ENCODE measurements at places on chromosomes 6 and 20. TPM values are rescaled to one million over a fixed set of nuclear protein-coding genes. Genes with fewer than 3 reads are reported as not detected.

GRCh38 chr6:31412506-31412905 lies 9.1 kb downstream of the MICA start:
- H3K4me1 ChIP-seq: peaks cover 23% of the 10 kb centered on the region
- no peaks in the 10 kb centered on the region for H3K27me3 ChIP-seq
- no peak overlapping the region for H3K4me3 ChIP-seq
- no peak for DNase-seq

- peaks cover 10% of the 10 kb centered on the region for H3K27me3 ChIP-seq
- H3K36me3 ChIP-seq: no peaks in the 10 kb centered on the region
- no peak overlapping the region for H3K27ac ChIP-seq
- no peaks in the 10 kb centered on the region for H3K4me1 ChIP-seq
Measured at GRCh38 chr20:57161478-57162361, 104.7 kb downstream of the BMP7 start.

SYTL3 gene
- total RNA-seq: 246 TPM

RIPPLY2 gene
- total RNA-seq: not detected

HRH3 gene
- total RNA-seq: not detected

MYLK4 gene
- total RNA-seq: 0.33 TPM

PAX1 gene
- total RNA-seq: not detected

- DNase-seq: no peak
- H3K27ac ChIP-seq: no peak overlapping the region
Measured at GRCh38 chr6:82131441-82131840, 116.1 kb downstream of the IBTK start.

DNA sequence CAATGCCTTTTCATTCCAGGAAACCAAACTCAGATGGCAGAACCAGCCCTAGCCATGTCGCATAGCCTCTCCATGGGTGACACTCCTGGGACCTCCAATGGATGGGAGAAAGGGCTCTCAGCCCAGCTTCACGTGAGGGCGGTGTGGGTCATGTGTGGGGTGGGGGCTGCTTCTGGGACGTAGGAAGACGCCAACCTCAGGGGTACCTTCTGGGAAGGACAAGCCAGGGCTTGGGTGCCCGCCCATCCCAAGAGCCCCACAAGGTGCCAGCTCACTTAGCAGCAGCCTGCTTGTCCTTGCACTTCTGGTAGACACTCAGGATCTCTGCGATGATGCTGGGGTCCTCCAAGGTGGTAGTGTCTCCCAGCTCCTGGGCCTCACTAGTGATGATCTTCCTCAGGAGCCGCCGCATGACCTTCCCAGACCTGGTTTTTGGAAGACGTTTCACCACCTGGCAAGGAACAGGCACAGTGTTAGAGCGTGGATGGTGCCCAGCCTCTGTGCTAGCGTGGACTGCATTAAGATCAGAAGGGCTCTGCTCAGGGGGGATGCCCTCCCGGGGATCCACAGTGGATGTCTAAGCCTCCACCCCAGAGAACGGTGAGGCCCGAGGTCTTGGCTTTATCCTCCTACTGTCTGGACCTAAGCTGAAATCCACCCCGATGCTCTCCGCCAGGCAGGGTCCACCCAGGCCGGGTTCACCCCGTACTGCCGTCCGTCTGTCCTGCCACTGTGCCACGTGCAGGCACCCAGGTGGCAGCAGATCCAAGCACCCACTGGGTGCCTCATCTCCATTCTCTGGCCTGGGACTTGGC lies 15.1 kb upstream of the APMAP start:
- H3K27me3 ChIP-seq: no peaks in the 10 kb centered on the region
- no peaks in the 10 kb centered on the region for H3K4me1 ChIP-seq
- no peak overlapping the region for H3K27ac ChIP-seq
- no peak overlapping the region for H3K4me3 ChIP-seq
- no peak for DNase-seq
- peaks cover 3% of the 10 kb centered on the region for H3K36me3 ChIP-seq

DNA sequence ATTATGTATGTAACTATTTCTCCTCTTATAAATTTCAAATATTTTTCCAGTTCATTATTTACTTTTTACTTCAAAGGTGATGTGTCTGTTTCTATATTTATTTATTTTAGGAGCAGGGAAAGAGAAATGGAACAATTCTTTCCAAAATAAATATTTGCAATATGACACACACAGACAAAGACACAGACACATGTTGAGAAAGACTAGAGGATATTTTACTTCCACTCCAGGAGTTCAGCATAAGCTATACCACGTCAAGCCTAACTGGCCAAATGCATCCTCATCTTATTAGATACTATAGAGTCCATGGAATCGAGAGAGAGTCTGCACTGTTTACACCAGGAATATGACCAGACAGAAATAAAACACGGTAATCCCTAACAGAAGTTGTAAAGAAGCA lies 13.3 kb downstream of the RALGAPA2 start:
- peaks cover 25% of the 10 kb centered on the region for H3K4me1 ChIP-seq
- H3K36me3 ChIP-seq: no peaks in the 10 kb centered on the region
- no peak for DNase-seq
- H3K4me3 ChIP-seq: no peak overlapping the region
- H3K27ac ChIP-seq: no peak overlapping the region

TUBB2A gene
- 1.7 TPM for total RNA-seq

- peaks cover 15% of the 10 kb centered on the region for H3K4me1 ChIP-seq
- peaks cover 12% of the 10 kb centered on the region for H3K36me3 ChIP-seq
- H3K4me3 ChIP-seq: no peak overlapping the region
- no peak for DNase-seq
- no peak overlapping the region for H3K27ac ChIP-seq
- H3K27me3 ChIP-seq: no peaks in the 10 kb centered on the region
Measured at GRCh38 chr20:20466341-20466879, 98.5 kb downstream of the INSM1 start.

GRCh38 chr6:86723729-86724128 lies 213.6 kb upstream of the HTR1E start:
- H3K4me1 ChIP-seq: no peaks in the 10 kb centered on the region
- H3K36me3 ChIP-seq: no peaks in the 10 kb centered on the region
- DNase-seq: no peak
- no peak overlapping the region for H3K4me3 ChIP-seq
- no peaks in the 10 kb centered on the region for H3K27me3 ChIP-seq

- no peaks in the 10 kb centered on the region for H3K36me3 ChIP-seq
- DNase-seq: no peak
- H3K4me1 ChIP-seq: no peaks in the 10 kb centered on the region
- H3K27ac ChIP-seq: no peak overlapping the region
Measured at GRCh38 chr6:150684714-150685459, 85.2 kb downstream of the PLEKHG1 start.

DNA sequence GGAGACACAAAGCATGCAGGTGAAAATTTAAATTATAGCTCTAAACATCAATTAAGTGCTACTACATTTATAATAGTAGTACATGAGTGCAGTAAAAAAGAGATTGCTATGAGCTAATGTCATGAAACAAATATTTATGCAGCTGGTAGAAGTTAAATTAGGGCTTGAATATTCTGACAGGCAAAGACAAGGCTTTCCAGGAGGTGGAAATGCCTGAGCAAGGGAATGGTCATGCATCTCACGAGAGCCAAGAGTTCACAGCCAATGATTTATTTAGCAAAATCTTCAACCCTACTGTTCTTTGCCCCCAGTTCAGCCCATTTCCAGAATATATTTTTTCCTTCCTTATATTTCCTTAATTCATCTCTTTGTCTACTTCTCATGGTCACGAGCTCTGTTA lies 128.9 kb downstream of the HIVEP2 start:
- H3K27me3 ChIP-seq: no peaks in the 10 kb centered on the region
- H3K27ac ChIP-seq: no peak overlapping the region
- peaks cover 9% of the 10 kb centered on the region for H3K36me3 ChIP-seq
- H3K4me1 ChIP-seq: peaks cover 70% of the 10 kb centered on the region
- DNase-seq: no peak
- H3K4me3 ChIP-seq: no peak overlapping the region

SRSF12 gene
- total RNA-seq: 0.17 TPM

GRCh38 chr6:134477991-134478635 lies 160.2 kb upstream of the SGK1 start:
- H3K36me3 ChIP-seq: no peaks in the 10 kb centered on the region
- no peak overlapping the region for H3K4me3 ChIP-seq
- no peak for DNase-seq
- peaks cover 5% of the 10 kb centered on the region for H3K27me3 ChIP-seq
- H3K27ac ChIP-seq: no peak overlapping the region

DPPA5 gene
- not detected for total RNA-seq

TRIM31 gene
- total RNA-seq: not detected

- peaks cover 15% of the 10 kb centered on the region for H3K4me1 ChIP-seq
- no peaks in the 10 kb centered on the region for H3K27me3 ChIP-seq
- no peak overlapping the region for H3K4me3 ChIP-seq
- H3K27ac ChIP-seq: no peak overlapping the region
- no peaks in the 10 kb centered on the region for H3K36me3 ChIP-seq
Measured at GRCh38 chr6:96469312-96469711, 52.3 kb upstream of the UFL1 start.

C6orf163 gene
- total RNA-seq: 4.2 TPM

- no peaks in the 10 kb centered on the region for H3K27me3 ChIP-seq
- H3K36me3 ChIP-seq: no peaks in the 10 kb centered on the region
- no peak for DNase-seq
- no peak overlapping the region for H3K27ac ChIP-seq
- H3K4me3 ChIP-seq: no peak overlapping the region
- H3K4me1 ChIP-seq: no peaks in the 10 kb centered on the region
Measured at GRCh38 chr20:7113577-7114466, 346.3 kb downstream of the BMP2 start.

DNA sequence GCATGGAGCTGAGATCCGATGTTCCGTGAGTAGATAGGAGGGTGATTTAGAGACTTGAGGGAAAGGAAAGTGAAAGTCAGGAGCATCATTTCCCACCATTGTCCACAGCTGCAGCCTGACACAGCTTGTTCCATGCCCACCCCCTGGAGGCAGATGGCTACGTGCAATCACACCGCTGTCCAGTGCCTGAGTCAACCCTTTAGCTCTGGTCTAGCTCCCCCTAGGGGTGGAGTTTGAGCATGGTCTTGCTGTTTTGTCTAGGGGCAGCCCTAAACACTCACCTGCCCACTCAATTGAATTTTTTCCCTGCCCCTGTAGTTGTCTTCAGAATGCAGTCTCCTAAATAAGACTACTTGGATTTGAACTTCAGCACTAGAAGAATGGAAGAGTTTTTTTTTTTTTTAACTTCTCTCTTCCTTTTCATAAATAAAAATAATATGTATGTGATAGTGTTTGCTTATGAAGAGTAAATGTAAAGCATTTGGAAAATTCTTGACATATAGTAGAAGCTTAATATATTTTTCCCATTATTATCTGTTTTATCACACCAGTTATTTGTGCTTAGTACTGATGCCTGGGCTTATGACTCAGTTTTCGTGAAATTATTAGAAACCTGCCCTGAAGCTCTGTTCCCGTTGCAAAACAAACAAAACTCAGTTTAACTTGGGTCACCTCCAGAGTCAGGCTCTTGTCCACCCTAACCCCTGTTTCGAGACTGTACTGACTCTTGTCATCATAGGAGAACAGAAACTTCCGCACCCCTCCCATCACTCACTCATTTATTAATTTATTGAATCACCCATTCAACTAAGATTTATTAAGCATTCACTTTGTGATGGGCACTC lies 814.8 kb downstream of the MAFB start:
- DNase-seq: no peak
- H3K36me3 ChIP-seq: no peaks in the 10 kb centered on the region
- H3K4me3 ChIP-seq: no peak overlapping the region
- no peak overlapping the region for H3K27ac ChIP-seq
- H3K4me1 ChIP-seq: no peaks in the 10 kb centered on the region

GRCh38 chr6:74357321-74357720 lies 661.3 kb downstream of the CD109 start:
- no peak overlapping the region for H3K4me3 ChIP-seq
- DNase-seq: no peak
- no peaks in the 10 kb centered on the region for H3K4me1 ChIP-seq
- no peak overlapping the region for H3K27ac ChIP-seq
- H3K27me3 ChIP-seq: no peaks in the 10 kb centered on the region

GRCh38 chr6:100096936-100097335 lies 102.9 kb upstream of the MCHR2 start:
- H3K4me3 ChIP-seq: no peak overlapping the region
- H3K4me1 ChIP-seq: no peaks in the 10 kb centered on the region
- H3K27me3 ChIP-seq: peaks cover 2% of the 10 kb centered on the region
- DNase-seq: no peak
- no peak overlapping the region for H3K27ac ChIP-seq

- H3K4me3 ChIP-seq: no peak overlapping the region
- DNase-seq: no peak
- no peaks in the 10 kb centered on the region for H3K36me3 ChIP-seq
- no peak overlapping the region for H3K27ac ChIP-seq
- peaks cover 21% of the 10 kb centered on the region for H3K27me3 ChIP-seq
- no peaks in the 10 kb centered on the region for H3K4me1 ChIP-seq
Measured at GRCh38 chr6:117976030-117976651, 69.1 kb downstream of the SLC35F1 start.

GRCh38 chr6:143516690-143517446 lies 5.3 kb upstream of the FUCA2 start:
- H3K27me3 ChIP-seq: no peaks in the 10 kb centered on the region
- no peaks in the 10 kb centered on the region for H3K36me3 ChIP-seq
- peaks cover 15% of the 10 kb centered on the region for H3K4me1 ChIP-seq
- H3K4me3 ChIP-seq: no peak overlapping the region
- H3K27ac ChIP-seq: peak overlapping the region; percentile 6
- no peak for DNase-seq

DNA sequence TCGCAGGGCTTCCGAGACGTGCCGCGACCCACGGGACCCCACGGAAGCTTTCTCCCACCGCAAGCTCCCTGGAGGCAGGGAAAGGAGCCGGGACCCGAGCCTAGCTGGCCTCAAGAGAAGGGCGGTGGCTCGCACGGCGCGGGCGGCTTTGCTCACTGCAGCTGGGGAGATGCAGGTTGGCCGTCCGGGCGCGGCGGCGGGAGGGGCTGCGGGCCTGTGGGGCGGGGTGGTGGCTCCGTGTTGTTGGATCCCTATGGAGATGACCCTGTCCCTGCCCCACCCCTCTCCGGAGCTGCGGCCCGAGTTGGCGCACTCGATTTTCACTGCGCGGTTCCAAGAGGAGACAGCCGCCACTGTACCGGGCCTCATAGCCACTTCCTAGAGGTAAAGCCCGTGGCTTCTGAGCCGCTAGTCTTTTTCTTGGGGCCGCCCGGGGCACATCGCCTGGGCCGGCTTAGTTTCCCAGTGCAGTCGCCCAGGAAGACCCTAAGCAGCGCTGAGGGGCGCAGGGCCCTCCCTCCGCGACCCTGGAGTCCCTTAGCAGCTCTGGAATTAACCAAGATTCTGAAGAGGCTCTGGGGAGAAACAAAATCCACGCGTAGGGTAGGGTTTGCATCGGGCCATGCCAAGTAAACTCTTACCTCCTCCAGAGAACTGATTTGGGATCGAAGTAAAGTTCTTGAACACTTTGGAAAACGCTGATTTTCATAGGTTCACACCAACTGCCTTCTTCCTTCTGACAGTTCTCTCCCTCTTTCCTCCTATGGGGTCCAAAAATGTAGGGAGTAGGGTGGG lies at the start of gene ECT2L:
TSS of gene ECT2L (plus strand) at position 279 of the 795 bp plus-strand sequence. CDS start 17,188 bp downstream, outside the sequence.
- peaks cover 6% of the 10 kb centered on the region for H3K36me3 ChIP-seq
- H3K27ac ChIP-seq: no peak within 1 kb of the TSS
- no peak within 1 kb of the TSS for H3K4me3 ChIP-seq
- no peaks in the 10 kb centered on the region for H3K4me1 ChIP-seq
- no peak for DNase-seq
- H3K27me3 ChIP-seq: peaks cover 6% of the 10 kb centered on the region

Measured in natural killer cell treated with Interleukin-12 subunit alpha and Interleukin-12 subunit beta and Interleukin-15 and Interleukin-18, amount 100 ng/mL, for 72 hours (primary cell).